ENCODE measurements at places on chromosomes 13 and 19.
A peak's percentile ranks its signal among the peaks of the same experiment; 100 is the strongest.

DNA sequence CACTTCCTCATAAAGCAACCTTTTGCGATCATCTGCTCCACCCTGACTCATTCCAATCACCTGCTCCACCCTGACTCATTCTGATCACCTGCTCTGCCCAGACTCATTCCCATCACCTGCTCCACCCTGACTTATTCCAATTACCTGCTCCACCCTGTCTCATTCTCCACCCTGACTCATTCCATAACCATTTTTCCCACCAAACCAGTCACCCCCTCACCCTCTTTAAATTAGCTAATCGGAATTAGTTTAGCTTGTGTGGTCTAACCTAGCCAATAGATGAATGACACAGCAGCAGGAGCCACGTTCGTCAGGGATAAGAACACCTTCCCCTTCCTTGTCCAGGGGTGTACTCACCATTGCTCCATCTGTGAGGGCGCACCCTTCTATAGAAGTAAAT lies 134.0 kb downstream of the COG6 start:
- no peak for DNase-seq

DNA sequence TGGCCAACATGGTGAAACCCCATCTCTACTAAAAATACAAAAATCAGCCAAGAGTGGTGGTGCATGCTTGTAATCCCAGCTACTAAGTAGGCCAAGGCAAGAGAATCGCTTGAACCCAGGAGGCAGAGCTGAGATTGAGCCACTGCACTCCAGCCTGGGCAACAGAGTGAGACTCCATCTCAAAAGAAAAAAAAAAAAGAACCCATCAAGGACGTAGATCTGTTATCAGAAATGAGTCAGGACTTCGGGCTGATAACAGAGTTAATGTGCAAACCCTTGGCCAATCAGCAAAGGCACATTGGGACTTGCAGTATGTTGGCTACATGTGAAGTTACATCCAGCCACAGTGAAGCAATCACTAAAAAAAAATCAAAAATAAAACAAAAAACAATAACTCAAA lies 4.8 kb upstream of the LGALS7B start:
- no peak for DNase-seq

DNA sequence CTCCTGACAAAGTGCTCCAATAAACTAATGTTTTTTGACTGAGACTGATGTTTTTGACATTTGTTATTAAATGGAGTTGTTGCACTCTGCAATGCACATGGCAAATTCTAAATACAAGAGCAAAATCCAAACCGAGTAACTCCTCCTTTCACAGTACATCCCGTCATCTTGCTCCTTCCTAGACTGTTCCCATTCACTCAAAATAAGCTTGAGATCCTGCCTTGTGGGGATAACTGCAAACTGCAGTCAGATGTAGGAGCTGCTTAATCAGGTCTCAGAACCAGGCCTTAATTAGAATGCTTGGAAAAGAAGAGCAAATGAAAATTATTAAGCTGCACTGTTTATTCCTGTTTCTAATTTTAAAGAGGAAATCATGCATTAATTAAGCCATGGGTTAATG lies 134.8 kb upstream of the SPRY2 start:
- DNase-seq = no peak

DNA sequence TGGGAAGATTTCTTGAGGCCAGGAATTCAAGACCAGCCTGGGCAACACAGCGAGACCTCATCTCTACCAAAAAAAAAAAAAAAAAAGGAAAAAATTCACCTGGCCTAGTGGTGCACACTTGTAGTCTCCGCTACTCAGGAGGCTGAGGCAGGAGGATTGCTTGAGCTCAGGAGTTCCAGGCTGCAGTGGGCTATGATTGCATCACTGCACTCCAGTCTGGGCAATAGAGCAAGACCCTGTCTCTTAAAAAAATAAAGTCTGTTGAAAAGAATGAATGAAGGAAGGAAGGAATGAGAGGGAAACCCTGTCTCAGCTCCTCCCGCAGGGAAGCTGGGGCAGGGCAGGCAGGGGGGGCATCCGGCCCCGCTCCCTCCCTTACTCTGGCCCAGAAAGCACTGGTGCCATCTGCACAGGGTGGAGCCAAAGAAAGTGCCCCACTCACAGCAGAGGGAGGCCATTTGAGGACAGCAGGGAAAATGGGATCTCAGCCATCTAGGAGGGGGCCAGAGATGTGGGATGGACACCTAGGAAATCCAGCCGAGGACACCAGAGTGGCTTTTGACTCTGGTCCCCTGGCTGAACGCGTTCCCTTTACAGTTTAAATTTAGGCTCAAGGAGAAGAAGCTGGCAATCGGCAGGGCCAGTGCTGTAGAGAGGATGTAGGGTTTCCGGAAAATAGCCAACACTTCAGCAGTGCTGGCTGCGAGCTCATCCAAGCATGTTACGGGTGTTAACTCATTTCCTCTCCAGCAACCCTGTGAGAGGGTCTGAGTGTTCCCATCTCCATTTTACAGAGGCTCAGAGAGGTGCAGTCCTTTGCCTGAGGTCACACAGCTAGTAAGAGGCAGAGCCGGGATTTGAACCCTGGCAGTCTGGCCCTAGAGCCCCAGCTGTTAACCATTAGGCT lies 3.6 kb upstream of the HPN start:
- DNase-seq = no peak

DNA sequence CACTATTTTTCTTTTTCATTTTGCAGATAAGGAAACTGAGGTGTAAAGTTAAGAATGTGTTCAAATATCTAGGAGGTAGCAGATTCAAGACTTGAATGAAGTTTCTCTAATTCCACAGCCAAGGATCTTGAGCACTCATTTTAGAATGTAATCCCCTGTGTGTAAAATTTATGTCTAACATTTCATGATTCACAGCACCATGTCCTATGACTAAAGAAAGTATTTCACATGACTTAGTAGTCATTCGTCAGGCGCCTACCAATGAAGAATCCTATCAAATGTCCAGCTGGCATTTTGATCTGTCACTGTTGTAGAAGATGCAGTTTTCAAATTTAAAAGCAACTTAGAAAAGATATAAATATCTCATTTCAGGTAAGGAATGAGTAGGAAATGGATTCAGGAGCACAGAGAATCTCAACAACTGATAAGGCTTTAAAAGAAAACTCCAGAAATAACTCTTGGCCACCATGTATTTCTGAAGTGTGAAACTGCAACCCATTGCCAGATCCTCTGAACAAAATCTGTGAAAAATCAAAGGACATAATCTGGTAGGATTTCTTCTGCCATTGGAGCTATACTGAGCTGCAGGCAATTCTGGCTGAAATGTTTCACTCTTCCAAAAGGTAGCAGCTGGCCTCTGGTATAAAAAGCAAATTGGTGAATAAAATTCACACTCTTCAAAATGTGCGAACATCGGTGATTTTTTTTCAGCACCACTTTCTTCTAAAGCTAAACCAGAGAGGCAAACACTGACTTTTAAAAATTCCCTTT lies 92.2 kb downstream of the DCLK1 start:
- no peak for DNase-seq

- no peak for DNase-seq
Observed at GRCh38 chr19:47545061-47545948, 27.6 kb downstream of the ZNF541 start.

- DNase-seq = peak; percentile 82
Observed at GRCh38 chr13:20126541-20127261, 34.2 kb downstream of the GJA3 start.

GRCh38 chr19:8615813-8616596 lies 5.5 kb upstream of the ADAMTS10 start:
- peak; percentile 90 for DNase-seq

DNA sequence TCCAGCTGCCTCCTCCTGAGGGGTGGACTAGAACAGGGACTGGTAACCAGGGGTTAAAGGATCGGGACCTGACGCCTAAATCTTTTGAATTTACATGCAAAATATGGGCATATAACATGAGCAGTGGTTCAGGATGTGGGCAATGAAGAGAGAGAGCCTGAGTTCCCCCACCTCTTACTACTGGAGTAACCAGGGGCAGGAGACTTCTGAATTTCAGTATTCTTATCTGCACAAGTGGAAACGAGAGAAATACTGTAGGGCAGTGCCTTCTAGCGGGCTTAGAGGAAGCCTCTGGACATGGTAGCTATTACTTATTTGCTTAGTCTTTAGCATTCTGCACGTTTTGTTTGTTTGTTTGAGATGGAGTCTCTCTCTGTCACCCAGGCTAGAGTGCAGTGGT lies 26.3 kb downstream of the BCAT2 start:
- no peak for DNase-seq

DNA sequence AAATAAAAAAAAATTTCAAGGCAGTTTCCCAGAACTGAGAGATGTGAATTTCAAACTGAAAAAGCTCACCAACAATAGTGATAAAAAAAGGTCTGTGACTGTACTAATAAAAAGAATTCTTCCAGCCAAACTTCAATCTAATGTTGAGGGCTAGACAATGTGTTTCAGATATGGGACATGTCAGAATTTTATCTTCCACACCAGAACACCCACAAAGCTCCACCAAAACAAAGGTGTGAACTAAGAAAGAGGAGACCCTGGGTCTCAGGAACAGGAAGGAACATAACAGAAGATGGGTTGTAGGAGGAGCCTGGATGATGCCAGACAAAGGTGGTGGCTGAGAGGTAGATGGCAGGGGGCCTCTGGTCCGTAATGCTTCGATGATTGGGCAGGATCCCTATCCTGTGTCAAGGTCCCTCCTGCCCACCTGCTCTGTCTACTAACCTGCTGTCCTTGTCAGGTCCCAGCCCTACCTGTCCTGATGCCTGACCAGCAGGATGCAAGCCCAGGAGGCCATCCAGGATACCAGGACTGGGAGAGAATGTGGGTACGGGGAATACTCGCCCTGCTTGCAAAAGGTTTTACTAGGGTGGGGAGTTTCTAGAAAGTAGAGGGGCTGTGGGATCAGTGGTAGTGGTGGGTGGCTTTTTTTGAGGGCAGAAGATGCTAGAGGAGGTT lies 4.5 kb downstream of the MZF1 start:
- DNase-seq = no peak

GRCh38 chr13:93660391-93661063 lies 433.9 kb downstream of the GPC6 start:
- no peak for DNase-seq

- DNase-seq = no peak
Observed at GRCh38 chr13:21949818-21950429, 279.1 kb downstream of the FGF9 start.

DNA sequence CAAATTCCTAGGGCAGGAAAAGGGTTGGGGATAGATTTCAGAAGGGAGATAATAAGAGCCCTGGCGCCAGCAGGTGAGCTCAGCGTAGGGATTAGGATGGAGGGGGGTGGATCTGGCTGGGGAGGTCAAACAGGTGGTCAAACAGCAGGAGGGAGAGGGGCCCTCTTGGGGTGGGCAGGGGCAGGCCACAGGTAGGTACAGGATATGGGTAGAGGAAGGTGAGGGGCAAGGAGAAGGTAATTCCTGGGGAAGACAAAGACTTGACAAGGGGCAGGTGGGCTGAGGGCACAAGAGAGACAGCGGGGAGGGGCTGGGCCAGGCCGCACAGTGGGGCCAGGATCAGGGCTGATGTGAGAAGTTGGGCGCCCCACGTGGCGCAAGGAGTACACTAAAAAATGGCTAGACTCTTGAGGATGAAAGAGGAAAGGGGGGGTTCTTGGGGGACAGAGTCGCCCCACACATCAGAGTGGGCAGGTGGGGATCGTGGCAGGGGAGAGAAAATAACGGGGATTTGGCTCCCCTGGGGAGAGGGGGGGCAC lies 713 bp downstream of the KRI1 start:
- peak; percentile 92 for DNase-seq

DNA sequence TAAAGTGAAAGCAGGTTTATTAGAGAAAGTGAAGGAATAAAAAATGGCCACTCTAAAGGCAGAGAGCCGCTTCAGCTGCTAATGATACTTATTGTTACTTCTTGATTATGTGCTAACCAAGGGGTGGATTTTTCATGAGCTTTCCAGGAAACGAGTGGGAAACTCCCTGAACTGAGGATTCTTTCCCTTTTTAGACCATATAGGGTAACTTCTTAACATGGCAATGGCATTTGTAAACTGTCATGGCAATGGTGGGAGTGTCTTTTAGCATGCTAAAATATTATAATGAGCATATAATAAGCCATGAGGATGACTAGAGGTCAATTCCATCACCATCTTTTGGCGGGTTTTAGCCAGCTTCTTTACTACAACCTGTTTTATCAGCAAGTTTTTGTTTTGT lies 890.0 kb downstream of the UQCRFS1 start:
- DNase-seq = no peak

- peak; percentile 44 for DNase-seq
Observed at GRCh38 chr19:41646589-41647204, 19.8 kb upstream of the CEACAM4 start.

DNA sequence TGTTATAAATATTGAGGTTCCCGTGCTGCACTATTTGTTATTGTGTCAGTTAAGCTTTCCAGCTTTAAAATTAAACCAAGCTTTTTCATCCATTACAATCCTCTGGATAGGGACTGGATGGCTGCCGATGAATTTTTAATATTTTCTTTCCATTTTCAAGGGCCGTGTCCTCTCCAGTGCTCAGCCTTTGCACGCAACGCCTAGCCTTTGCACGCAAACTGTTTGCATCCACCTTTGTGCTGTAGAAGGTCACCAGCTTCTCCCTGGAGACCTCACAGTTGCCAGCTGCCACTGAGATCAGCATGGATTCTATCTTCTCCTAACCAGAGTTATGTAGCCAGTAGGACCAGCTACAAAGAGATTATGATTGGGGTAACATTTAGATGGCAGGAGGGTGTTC lies 240.5 kb downstream of the SLC7A1 start:
- DNase-seq = no peak

- peak; percentile 34 for DNase-seq
Observed at GRCh38 chr13:41905600-41906254, 55.2 kb downstream of the VWA8 start.

GRCh38 chr19:5804516-5805461 lies at the start of gene NRTN:
Gene NRTN, plus strand, starts transcription at chr19:5805067. Its CDS starts 19,099 bp downstream, at chr19:5824166.
- DNase-seq = no peak

- no peak for DNase-seq
Observed at GRCh38 chr19:28534766-28535351, 678.1 kb downstream of the UQCRFS1 start.

DNA sequence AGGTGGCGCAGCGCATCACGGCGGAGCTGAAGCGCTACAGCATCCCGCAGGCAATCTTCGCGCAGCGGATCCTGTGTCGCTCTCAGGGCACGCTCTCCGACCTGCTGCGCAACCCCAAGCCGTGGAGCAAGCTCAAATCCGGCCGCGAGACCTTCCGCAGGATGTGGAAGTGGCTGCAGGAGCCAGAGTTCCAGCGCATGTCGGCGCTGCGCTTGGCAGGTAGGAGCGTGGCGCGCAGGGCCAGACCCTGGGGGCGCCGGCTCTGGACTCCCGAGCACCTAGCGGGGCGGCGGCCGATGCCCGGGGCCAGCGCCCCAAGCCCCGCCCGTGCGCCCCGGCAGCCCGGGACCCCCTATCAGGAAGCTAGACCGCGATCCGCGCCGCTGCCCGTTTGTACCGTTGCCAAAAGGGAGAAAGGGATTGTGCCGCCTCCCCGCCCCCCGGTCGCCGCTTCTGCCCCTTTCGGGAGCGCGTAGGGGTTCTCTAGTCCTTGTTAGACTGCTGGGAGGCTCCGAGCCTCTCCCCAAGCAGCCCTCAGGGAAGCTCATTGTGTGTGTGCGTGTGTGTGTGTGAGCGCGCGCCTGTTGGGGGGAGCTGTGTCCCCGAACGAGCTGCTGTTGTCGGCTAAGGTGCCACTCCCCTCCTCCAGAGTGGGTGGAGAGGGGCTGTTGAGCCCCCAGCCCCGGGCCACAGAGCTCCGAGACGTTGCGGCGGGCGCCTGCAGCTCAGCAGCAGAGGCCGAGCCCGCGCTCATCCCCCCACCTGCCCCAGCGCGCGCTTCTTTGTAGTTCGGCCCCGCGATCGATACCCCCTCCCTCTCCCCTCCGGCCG lies 1.5 kb downstream of the ONECUT3 start:
- no peak for DNase-seq
